ENCODE measurements at places on chromosomes 13 and 19.
A peak's percentile ranks its signal among the peaks of the same experiment; 100 is the strongest.

DNA sequence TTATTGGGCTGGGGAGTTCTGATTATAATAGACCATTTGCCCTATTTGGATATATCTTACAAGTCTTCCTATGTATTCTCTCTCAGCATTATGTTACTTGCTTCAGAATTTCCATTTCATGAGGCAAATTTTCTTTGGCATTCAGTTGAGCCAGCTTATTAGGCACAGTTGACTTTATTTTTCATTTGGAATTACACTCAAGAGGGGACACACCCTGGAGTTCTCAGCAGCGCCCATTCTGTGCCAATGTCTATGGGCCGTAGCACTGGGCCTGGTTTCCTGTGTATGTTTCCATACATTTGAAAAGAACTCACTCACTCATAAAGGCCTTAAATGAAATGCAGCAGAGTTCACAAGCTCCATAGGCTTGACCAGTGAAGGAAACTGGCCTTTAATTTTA, 138.5 kb downstream of the KLF12 start:
- DNase-seq = no peak

- no peak for DNase-seq
Observed at GRCh38 chr19:3117716-3118115, 18.1 kb upstream of the GNA15 start.

DNA sequence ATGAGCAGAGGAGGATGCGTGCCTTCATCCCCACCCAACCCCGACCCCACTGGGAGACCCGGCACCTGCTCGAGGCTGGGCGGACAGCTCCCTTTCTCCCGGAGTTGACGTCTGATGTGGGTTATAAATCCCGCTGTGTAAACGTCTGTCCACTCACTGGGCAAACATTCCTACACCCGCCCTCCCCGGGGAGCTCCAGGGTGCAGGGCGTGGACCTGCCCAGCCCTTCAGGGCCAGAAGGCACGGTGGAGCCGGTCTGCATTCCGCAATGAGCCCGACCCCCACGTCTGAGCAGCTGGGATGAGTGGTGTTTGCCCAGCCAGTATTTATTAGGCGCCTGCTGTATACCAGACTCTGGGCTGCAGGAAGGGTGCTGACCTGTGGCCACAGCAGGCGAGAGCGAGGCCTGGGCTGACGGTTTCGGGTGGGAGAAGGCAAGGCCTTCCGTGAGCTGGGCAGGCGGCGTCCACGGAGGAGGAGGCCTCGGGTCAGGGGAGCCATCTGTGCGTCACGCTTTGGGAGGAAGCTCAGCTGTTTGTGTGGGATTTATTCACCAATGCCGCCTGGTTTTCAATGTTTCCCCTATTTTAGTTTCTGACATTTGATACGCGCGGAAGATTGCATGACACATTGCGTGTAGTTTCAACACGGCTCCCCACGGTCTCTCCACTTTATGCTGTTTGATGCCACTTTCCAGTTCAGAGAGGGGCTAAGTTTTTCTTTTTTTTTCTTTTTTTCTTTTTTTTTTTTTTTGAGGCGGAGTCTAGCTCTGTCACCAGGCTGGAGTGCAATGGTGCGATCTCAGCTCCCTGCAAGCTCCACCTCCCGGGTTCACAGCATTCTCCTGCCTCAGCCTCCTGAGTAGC, 2.0 kb downstream of the MISP start:
- DNase-seq = peak; percentile 63

GRCh38 chr13:110307767-110308655, 927 bp downstream of the COL4A2 start:
- no peak for DNase-seq

- no peak for DNase-seq
Observed at GRCh38 chr13:36774931-36775330, 44.1 kb upstream of the RFXAP start.

DNA sequence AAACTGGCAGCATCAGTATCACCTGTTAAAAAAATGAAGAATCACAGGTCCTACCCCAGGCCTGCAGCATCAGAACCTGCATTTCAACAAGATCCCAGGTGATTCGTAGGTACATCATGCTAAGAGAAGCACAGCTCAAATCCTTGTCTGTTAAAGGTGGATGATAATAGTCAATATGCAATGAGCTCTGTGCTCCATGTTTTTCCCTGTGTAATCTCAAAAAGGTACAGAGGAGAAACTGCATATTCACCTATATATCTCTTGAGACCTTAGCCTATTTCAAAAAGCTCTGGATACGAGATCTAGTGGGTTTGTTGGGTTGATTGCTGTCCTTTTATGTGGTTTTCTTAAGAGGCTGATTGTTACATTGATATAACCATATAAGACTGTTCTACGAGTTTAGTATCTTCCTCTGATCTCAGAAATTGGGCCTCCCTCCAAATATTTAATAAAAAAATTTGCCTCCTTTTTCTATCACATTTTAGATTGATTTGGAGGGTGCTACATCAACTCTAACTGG, 148.9 kb downstream of the DCT start:
- no peak for DNase-seq

- DNase-seq = no peak
Observed at GRCh38 chr13:46172531-46172991, 9.4 kb downstream of the LCP1 start.

DNA sequence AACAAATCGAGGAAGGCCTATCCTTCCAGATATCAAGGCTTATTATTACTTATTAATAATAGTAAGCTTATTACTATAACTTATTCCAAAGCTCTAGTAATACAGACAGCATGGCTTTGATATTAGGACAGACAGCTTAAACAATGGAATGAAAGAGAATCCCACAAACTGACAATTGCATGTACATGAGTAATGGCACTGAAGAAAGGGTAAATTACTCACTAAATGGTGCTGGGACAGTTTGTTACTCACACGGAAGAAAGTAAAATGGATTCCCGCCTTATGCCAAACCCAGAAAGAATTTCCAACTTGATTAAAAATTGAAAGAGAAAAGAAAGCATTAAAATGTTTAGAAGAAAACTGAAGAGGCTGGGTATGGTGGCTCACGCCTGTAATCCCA, 60.3 kb downstream of the MIPEP start:
- DNase-seq = no peak

DNA sequence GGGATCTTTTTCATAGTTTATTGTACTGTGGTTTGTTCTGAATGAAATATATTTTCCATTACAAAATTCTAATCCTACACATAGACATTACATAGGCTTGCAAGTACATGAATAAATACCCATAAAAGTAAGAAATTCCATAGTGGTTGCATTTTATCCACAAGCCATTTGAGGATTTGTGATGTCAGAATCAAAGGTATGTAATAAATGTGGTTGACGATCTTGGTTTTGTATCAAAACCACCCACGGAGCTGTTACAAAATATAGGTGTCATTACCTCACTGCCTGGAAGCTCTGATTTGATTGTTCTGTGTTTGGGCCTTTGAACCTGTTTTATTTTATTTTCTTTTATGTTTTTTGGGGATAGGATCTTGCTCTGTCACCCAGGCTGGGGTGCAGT, 125.1 kb downstream of the NALCN start:
- DNase-seq = no peak

DNA sequence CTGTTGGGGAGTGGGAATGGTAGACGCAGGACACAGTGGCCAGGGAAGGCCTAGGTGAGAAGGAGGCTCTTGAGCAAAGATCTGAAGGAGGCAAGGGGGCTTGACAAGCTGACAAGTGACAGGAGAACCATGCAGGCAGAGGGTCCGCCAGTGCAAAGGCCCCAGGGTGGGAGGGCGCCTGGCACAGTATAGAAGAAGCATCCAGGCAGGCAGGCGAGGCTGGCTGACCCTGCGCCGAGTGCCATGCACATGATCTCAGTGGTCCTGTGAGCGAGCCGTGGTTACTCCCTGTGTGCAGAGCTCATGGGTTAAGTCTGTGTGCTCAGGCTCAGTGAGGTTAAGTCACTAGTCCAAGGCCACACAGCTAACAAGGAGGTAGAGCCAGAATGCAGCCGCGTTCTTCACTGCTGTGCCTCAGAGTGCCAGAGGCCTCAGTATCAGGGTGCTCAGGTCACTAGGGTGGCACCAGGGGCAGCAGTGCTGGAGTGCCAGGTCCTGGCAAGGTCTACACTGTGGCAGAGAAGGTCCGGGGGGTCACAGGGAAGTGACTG, 15.2 kb downstream of the CNFN start:
- no peak for DNase-seq

GRCh38 chr13:31611214-31611613, 128.1 kb upstream of the RXFP2 start:
- DNase-seq = no peak

GRCh38 chr19:50797781-50798658, 7.8 kb downstream of the ACP4 start:
- DNase-seq = no peak

DNA sequence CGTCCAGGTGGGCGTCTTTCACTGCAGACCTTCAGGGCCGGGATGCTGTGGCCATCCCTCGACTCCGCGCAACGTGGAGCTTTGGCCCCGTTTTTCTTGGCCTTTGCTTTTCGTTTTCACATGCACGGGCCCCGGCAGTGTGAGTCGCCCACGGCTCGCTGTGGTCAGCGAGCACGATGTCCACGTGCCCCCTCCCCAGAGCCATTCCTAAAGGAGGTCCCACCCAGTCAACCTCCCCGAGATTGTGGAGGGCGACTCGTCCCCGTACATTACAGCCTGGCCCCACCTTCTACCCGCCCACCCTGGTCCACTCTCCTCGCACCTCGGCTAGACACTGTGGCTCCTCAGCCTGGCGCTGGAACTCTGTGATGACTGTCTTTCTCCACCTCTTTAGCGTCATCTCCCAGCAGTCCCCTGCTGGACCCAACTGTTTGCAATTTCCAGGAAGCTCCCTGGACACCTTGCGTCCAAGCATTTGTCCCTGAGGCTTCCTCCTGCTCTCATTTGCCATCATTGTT, 405 bp downstream of the ZNF446 start:
- DNase-seq = no peak

DNA sequence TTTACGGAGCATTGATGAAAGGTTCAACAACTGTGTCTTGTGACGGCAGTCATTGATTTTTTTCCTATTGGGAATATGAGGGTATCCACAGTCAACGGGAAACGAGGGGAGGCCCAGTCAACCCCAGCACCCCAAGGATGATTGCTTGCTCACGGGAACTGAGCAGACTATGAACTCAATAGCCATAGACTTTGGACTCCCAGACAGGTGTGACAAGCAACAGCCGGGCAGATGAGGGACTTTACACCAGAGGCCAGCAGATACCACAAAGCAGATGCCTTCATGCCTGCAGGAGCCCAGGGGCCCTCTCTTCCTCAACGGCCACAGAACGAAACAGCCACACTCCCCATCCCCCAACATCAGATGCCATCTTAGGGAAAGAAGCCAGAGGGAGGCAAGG, 80.3 kb upstream of the FLT1 start:
- DNase-seq = no peak

GRCh38 chr13:31927219-31927653, 104.3 kb upstream of the FRY start:
- DNase-seq = no peak

GRCh38 chr19:11227195-11227886, 12.1 kb upstream of the ANGPTL8 start:
- DNase-seq = peak; percentile 43

- DNase-seq = no peak
Observed at GRCh38 chr13:28679628-28680027, 20.7 kb downstream of the POMP start.

- no peak for DNase-seq
Observed at GRCh38 chr19:21519488-21519887, 14.1 kb downstream of the ZNF429 start.

- peak; percentile 84 for DNase-seq
Observed at GRCh38 chr19:13163609-13164342, 13.6 kb downstream of the IER2 start.

Measured in SW 1271 (cell line).